Astrocyte of the hippocampus (primary cell): ENCODE measurements at places on chromosomes 11 and 22.
A peak's percentile ranks its signal among the peaks of the same experiment; 100 is the strongest.

DNA sequence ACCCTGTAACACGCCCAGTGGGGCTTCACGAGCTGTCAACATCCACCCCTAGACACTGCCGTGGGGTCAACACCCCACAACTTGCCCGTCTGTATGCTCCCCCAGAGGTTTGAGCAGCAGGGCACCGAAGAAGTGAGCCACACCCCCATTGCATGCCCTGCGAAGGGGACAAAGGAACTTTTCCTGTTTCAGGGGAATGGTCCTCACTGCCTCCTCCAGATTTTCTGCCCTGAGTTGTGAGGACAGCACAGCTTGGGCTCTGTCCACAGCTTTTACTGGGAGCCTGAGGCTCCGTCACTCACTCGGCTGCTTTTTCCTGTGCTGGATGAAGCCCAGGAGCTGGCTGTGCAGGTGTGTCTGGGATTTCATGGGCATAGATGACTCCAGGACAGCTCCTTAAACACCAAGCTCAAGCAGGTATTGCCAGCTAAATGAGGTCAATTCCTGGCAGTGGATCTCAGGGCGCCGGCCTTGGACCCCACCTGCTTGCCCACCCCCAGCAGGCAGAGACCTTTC, 40.2 kb upstream of the CCDC188 start:
- DNase-seq, result no peak

DNA sequence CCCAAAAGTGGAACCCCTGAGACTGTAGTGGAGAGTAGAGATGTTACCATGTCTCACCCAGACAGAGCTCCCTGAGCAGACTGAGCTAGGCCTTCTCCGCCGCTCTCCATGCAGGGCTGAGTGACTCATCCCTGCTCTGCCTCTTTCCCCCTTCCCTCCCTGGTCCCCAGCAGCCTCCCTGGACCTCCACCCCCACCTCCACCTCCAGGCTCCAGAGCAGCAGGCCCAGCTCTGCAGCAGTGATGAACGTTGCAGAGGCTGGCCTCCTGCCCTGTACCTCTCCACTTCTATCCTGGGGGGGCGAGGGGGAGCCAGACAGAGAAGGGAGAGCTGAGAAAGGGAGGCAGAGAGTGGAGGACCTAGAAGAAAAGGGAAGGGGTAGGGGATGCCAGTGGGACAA, 19.3 kb upstream of the ARAP1 start:
- DNase-seq, result peak; percentile 78

DNA sequence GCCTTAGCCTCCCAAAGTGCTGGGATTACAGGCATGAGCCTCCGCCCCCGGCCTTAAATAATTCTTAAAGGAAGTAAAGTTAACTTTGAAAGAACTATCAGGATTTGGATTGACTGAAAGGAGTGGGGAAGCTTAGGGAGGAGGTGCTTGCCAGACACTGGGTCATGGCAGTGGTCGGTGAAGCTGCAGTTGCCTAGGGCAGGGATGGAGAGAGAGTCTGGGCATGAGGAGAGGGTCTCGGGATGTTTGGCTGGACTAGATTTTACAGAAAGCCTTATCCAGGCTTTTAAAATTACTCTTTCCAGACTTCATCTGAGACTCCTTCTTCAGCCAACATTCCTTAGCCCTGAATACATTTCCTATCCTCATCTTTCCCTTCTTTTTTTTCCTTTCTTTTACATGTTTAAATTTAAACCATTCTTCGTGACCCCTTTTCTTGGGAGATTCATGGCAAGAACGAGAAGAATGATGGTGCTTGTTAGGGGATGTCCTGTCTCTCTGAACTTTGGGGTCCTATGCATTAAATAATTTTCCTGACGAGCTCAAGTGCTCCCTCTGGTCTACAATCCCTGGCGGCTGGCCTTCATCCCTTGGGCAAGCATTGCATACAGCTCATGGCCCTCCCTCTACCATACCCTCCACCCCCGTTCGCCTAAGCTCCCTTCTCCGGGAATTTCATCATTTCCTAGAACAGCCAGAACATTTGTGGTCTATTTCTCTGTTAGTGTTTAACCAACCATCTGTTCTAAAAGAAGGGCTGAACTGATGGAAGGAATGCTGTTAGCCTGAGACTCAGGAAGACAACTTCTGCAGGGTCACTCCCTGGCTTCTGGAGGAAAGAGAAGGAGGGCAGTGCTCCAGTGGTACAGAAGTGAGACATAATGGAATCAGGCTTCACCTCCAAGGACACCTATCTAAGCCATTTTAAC, at the start of gene NNMT:
Gene NNMT (plus strand): TSS at position 724 of the 929 bp plus-strand sequence. CDS start 158 bp downstream, at position 882.
- peak; percentile 96 for DNase-seq

DNA sequence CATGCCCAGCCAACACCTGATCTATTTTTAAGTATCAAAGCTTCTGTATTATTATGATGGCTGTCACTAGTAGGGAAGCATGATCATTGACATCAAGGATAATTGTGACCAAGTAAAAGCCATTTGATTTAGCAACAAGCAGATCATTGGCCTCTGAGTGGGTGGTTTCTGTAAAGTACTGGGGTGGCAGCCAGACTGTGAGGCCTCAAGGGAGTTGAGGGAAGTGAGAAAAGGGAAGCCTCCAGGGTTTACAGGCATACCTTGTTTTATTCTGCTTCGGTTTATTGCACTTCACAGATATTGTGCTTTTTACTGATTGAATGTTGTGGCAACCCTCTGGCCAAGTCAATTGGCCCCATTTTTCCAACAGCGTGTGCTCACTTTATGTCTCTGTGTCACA, 60.1 kb downstream of the PRR5L start:
- DNase-seq, result no peak

GRCh38 chr22:31615940-31616314, 46.1 kb downstream of the PISD start:
- no peak for DNase-seq

GRCh38 chr22:50078761-50079160, 6.5 kb downstream of the MLC1 start:
- DNase-seq, result no peak

- DNase-seq, result peak; percentile 83
These were observed 206.3 kb downstream of the DDX10 start for GRCh38 chr11:108871152-108871551.

GRCh38 chr22:22784249-22785039, 103.2 kb upstream of the IGLL5 start:
- no peak for DNase-seq
